Stimulated activated CD4-positive, alpha-beta T cell treated with anti-CD3 and anti-CD28 coated beads, TNF-alpha, amount 100 ng/mL, for 1 hour (primary cell): ENCODE measurements at places on chromosomes 16 and 17.
A peak's percentile ranks its signal among the peaks of the same experiment; 100 is the strongest.

DNA sequence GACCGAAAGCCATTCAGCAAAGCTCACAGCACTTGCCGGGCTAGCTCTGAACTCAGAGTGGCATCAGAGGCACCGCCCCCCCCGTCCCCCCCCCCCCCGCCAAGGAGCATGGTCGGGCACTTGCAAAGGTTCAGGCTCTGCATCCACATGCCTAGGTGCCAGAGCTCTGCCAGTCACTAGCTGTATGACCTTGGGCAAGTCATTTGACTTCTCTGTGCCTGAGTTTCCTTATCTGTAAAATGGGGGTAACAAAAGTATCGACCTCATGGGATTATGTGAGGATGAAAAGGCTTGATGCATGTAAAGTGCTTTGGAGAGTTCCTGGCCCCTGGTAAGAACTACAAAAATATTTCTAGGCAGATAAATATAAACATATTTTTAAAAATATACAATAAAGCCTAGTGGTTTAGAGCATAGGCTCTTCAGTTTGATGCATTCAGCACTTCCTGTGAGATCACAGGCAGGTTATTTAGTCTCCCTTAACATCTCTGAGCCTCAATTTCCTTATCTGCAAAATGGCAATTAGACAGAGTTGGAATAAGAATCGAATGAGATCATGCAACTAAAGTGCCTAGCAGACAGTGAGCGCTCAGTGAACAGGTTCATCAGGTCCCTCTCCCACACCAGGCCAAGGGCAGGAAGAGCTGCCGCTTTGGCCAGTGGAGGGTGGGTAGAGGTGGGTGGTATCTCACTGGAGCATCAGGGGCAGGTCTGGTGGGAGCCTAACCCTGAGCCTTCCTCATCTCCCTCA, 117.2 kb downstream of the CYLD start:
- no peak for DNase-seq

GRCh38 chr16:84314814-84315213, 20.1 kb downstream of the WFDC1 start:
- DNase-seq, result no peak

GRCh38 chr17:20852990-20853370, 189.8 kb downstream of the USP22 start:
- DNase-seq, result no peak

- DNase-seq, result no peak
Measured at GRCh38 chr17:60652454-60653247, 25.0 kb upstream of the BCAS3 start.

DNA sequence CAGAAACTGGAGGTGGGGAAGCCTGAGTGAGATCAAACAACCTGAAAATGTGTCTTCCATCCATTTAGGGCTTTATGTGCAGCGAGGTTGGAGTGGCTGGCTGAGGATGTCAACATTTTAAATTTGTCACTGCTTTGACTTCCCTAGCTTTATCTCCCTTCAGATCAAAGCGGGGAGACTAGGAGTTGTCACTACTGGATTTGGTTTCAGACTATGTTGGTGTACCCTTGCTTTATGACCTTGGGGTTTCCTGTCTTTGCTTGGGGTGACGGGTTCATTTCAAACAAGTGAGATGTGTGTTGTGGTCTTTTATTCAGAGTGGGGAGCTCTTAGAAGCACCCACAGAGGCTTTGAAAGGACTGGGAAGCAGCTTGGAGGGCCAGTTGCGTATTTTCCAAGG, 25.6 kb downstream of the MSI2 start:
- DNase-seq, result no peak

- DNase-seq, result peak; percentile 63
Measured at GRCh38 chr16:85615852-85616606, 2.9 kb downstream of the GSE1 start.

DNA sequence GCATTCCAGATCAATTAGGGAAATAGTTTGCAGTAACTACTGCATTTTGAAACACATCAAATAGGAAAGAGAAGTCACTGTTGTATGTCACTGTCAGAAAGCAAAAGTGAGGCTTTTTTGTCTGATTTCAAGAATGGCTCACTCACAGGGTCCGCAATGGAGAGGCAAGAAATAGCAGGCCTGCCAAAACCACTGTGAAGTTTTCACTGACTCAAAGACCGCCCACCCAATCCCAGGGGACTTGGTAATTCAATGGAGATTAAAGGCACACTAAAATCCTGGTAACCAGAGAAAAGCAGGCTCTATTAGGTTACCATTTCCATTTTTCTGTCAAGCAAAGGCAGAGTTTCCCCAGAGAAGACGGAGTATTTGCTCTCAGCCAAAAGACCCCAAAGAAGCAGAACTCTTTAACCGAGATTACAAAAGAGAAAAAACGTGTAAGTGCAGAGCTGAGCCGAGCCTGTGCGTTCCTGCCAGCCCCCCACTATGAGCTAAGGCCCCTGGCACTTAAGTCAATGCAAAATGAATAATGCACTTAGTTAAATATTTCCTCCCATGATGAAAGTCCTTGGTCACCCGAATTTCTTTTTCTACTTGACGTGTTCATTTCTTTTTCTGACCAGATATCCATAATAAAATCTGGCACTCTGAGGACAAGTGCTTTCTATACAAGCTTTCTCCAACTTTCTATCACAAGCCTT, 57.0 kb downstream of the FOXL1 start:
- DNase-seq, result no peak

GRCh38 chr17:39208893-39209292, 8.8 kb downstream of the RPL19 start:
- DNase-seq, result no peak

- DNase-seq, result no peak
Measured at GRCh38 chr17:3693829-3694231, 2.1 kb downstream of the P2RX5 start.

GRCh38 chr16:61792194-61792909, 243.9 kb downstream of the CDH8 start:
- no peak for DNase-seq

GRCh38 chr17:78346605-78347250, 13.1 kb downstream of the SOCS3 start:
- no peak for DNase-seq

- DNase-seq, result no peak
Measured at GRCh38 chr17:65231086-65231485, 93.9 kb downstream of the RGS9 start.

DNA sequence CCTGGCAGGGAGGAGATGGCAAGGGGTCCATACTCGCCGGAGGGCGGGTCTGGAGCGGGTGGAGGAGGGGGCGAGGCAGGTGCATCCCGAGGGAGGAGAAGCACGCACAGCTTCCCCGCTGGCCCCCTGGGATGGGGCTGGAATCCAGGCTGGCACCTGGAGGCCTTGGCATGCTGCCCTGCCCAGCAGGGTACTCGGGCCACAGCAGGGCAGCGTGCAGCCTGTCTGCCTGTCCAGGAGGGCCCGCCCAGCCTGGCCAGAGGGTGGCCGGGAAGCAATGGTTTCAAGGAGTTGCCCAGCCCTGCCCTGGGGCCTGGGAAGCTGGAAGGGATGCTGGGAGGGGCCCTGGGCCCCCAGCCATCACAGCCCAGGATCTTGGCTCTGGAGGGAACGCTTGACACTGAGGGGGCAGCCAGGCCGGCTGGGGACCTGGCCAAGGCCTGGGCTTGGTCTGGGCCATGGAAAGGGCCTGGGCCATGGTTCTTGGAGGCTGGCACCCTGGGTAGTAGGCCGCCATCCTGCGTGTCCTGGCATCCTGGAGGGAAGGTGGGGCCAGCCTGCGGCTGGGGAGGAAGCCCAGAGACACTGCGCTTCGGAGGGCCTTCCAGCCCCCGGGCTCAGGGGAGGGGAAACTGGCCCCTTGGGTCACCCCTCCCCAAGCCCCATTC, 1.1 kb downstream of the GLIS2 start:
- DNase-seq, result no peak

GRCh38 chr17:65762973-65763372, 201.5 kb upstream of the AXIN2 start:
- DNase-seq, result no peak

GRCh38 chr17:33436321-33436720, 143.2 kb upstream of the ASIC2 start:
- DNase-seq, result no peak

GRCh38 chr17:57356719-57357391, 100.5 kb downstream of the MSI2 start:
- DNase-seq, result no peak

DNA sequence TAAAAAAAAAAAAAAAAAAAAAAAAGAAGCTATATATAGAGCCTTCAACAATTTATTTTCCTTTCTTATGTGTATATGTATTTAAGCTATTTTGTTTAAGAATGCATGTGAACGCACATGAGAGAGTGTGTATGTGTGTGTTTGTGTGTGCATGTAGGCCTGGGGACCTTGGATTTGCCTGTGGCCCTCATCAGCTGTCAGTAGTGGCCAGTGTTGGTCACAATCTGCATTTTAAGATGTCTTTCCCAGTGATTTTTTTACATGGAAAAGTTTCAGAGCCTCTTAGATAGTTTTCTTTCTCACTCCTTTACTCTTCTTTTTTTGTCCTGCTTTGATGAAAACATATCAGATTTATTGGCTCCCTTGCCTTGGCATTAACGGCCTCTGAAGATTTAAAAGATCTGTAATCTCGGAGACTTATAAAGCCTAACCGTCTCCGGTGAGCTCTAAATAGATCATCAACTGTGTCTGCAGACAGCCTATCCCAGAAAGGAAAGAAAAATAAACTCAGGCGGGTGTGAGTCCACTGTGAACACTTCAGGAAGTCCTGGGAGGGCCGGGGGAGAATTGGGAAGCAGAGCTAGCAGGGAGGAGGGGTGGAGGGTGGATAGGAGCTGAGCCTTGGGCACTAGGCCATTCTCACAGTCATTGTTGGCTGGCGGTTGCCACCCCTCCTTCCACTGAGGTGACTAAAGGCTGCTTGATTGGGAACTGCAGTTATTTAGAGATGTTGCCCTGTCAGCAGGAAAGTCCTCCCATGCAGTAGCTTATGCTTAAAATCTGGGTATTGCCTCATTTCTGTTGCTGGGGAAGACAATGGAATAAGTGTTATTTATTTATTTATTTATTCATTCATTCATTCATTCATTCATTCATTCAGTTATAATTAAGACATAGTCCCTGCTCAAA, 86.8 kb downstream of the WWP2 start:
- DNase-seq, result no peak

DNA sequence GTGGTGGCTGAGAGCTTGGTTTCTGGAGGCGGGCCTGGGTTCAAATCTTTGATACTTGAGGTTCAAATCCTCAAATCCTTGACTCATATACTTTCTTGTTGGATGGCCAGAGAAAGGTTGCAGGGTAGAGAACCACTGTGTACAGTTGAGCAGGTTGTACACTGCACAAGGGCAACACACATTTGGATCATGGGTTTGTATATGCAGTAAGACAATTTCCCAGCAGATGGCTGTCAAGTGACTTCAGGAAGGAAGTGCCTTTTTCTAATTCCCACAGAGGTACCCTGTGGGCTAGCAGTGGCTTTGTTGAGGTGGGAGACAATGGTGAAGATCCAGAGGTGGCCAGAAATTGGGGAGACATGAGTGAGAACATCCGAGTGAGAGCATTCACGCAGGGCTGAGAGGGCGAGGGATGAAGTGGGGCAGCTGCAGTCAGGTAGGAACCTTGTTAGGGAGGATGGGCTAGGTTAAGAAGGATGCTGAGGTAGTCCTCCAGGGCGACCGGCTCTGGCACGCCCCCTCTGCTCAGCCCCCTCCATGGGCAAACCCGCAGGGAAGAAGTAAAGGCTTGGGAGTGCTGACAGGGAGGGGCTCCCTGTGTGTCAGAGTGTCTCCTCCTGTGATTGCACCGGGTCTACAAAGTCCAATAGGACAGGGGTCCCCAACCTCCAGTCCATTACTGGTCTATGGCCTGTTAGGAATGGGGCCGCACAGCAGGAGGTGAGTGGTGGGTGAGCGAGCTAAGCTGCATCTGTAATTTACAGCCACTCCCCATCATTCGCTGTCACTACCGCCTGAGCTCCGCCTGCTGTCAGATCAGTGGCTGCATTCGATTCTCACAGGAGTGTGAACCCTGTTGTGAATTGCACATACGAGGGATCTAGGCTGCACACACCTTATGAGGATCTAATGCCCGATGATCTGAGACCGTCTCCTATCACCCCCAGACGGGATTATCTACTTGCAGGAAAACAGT, 2.7 kb downstream of the C16orf89 start:
- no peak for DNase-seq

DNA sequence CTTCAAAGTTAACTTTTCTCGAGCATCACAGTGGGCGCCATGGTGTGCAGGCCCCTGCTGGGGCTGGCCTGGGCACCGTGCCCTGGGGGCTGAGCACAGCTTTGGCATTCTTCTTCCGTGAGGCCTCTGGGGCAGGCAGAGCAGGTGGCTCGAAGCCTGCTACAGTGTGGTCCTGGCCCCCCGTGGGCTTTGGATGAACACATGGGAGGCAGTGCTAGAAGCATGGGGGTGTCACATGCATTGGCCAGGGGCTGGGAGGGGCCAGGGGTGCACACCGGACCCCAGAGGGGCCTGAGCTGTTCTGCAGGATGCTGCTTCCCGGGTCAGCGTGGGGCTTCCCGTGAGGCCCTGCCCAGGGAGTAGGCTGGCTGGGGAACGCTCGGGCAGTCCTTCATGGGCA, 12.1 kb upstream of the C16orf74 start:
- no peak for DNase-seq

DNA sequence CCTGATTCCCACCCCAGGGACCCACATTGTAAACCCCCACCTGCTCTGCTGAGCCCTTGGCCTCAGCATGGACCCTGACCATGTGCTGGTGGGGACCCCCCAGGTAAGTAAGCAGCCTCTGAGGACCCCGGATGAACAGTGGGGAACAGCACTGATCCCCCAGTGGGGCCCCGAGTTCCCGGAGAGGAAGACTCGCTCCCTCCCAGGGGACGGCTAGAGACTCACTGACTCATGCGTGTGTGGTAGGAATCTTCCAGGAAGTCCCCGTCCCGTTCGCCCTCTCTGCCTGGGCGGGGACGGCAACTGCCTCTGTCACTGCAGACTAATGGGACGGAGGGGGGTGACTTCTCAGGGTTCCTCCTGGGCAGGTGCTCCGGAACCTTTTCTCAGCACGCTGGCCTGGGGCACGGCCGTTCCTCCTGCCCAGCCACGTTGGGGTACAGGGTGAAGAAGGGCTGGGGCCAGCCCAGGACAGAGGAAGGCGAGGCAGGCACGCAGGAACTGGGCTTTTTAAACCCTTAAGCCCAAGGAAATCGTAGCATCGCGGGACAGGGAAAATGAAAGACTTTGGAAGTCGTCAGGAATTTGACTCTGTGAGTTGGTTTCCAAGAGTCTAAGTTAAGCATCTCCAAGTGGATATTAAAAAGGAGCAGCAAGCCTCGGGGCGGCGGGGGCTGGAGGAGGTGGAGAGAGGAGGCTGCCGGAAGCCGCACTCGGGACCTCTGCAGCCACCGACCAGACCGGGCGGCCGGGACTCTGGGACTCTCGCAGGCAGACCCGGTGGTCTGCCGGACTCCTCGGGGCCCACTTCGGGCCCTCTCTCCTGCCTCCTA, 178.7 kb downstream of the SEC14L1 start:
- peak; percentile 47 for DNase-seq

DNA sequence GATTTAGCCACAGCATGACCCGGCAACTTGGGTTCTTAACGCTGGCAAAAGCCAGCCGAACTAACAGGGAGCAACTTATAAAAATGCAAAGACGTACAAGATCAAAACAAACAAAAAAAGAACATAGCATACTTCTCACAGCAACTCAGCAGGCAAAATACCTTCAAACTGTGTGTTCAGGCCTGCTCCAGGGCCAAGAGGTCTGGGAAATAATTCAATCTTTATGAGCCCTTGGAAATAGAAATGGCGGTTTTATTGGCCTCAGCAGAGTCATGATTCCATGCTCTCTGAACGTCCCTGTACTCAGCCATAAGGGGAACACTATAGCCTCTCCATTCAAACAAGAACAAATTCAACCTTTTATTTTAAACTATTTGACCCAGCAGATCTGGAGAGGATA, 101.3 kb upstream of the C17orf78 start:
- no peak for DNase-seq
